Vagina (tissue), 2 donors: ENCODE measurements at places on chromosomes 6 and 20.
A peak's percentile ranks its signal among the peaks of the same experiment; 100 is the strongest.

GRCh38 chr20:19889011-19889953 is 127.9 kb upstream of the NAA20 start:
- peak overlapping the region; percentile 18 for H3K4me3 ChIP-seq
- H3K27ac ChIP-seq, result peak overlapping the region; percentile 85
- DNase-seq, result no peak
- no peaks in the 10 kb centered on the region for H3K27me3 ChIP-seq

DNA sequence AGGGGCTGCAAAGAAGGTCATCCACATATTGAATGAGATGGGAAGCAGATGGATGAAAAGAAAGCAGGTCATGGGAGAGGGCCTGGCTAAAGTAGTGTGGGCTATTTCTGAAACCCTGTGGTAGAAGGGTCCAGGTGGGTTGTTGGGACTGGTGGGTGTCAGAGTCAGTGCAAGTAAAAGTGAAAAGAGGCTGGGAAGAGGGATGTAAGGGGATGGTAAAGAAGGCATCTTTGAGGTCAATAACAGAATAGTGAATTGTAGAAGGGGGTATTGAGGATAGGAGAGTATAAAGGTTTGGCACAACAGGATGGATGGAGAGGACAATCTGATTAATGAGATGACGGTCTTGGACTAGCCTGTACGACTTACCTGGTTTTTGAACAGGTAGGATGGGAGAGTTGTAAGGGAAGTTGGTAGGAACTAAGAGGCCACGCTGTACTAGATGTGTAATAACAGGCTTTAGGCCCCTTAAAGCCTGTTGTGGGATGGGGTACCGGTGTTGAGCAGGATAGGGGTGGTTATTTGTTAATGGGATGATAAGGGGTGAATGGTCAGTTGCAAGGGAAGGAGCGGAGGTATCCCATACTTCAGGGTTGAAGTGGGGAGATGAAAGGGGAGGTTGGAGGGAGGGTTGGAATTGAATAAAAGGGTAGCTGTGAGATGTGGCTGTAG is 748.9 kb upstream of the ADGRB3 start:
- no peaks in the 10 kb centered on the region for H3K27me3 ChIP-seq
- H3K27ac ChIP-seq, result no peak overlapping the region
- H3K4me1 ChIP-seq, result no peaks in the 10 kb centered on the region
- DNase-seq, result no peak
- no peak overlapping the region for H3K4me3 ChIP-seq

- no peaks in the 10 kb centered on the region for H3K27me3 ChIP-seq
- H3K4me1 ChIP-seq, result no peaks in the 10 kb centered on the region
- peaks cover 28% of the 10 kb centered on the region for H3K36me3 ChIP-seq
- no peak overlapping the region for H3K4me3 ChIP-seq
- no peak for DNase-seq
Measured at GRCh38 chr6:36235309-36235708, 34.6 kb upstream of the PNPLA1 start.

DNA sequence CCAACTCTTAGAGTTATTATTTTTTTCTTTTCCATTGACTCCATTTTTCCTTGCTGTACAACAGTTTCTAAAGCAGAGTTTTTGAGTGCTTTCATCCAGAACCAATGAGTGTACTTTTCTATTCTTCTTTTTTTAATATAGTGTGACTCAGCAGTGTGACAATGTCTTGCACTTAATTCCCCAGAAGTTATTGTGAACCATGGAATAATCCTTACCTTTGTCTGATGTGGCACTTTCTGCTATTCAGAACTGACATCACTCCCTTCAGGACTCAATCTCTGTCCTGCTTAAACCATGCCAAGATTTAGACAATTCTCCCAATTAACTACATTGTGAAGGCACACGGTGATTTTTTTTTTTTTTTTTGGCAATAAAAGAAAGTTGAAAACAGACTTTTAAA is 41.5 kb downstream of the GRIK2 start:
- H3K27me3 ChIP-seq, result no peaks in the 10 kb centered on the region
- no peak overlapping the region for H3K4me3 ChIP-seq
- no peak for DNase-seq
- no peaks in the 10 kb centered on the region for H3K36me3 ChIP-seq
- H3K27ac ChIP-seq, result no peak overlapping the region
- no peaks in the 10 kb centered on the region for H3K4me1 ChIP-seq

DNA sequence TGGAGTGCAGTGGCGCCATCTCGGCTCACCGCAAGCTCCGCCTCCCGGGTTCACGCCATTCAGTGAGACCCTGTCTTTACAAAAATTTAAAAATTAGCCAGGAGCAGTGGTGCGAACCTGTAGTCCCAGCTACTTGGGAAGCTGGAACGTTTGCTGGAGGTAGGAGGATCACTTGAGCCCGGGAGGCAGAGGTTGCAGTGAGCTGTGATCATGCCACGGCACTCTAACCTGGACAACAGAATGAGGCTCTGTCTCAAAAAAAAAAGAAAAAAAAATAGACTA is 5.7 kb upstream of the PARD6B start:
- H3K27ac ChIP-seq, result peak overlapping the region; percentile 77
- no peaks in the 10 kb centered on the region for H3K27me3 ChIP-seq
- DNase-seq, result no peak
- H3K36me3 ChIP-seq, result no peaks in the 10 kb centered on the region
- H3K4me1 ChIP-seq, result peaks cover 42% of the 10 kb centered on the region

DNA sequence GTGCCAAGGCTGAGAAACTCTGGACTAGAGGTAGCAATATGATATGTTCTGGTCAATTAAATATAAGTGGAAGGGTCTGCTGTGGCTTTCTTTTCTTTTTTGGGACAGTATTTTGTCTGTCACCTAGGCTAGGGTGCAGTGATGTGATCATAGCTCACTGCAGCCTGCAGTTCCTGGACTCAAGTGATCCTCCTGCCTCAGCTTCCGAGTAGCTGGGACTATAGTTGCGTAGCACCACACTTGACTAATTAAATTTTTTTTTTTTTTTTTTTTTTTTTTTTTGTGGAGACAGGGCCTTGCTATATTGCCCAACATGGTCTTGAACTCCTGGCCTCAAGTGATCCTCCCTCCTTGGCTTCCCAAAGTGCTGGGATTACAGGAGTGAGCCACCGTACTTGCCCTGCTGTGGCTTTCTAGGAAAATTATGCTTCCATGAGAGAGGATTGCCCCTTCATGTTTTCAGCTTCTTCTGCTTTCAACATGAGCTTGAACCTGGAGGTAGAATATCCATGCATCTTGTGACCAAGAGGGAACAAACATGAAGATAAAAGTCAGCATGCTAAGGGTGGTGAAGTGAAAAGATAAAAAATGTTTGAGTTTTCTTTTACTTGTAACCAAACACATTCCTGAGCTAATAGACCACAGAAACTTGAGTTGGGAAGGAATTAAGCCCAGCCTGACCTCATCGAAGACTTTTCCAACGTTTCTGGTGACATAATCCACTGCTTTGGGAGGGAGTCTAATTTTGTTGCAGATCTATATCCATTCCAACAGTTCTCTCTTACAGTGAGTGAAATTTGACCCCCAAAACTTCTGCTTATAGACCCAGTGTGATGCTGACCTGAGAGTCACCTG is 75.1 kb downstream of the CARMIL1 start:
- no peak overlapping the region for H3K27ac ChIP-seq
- H3K4me3 ChIP-seq, result no peak overlapping the region
- peaks cover 33% of the 10 kb centered on the region for H3K4me1 ChIP-seq

DNA sequence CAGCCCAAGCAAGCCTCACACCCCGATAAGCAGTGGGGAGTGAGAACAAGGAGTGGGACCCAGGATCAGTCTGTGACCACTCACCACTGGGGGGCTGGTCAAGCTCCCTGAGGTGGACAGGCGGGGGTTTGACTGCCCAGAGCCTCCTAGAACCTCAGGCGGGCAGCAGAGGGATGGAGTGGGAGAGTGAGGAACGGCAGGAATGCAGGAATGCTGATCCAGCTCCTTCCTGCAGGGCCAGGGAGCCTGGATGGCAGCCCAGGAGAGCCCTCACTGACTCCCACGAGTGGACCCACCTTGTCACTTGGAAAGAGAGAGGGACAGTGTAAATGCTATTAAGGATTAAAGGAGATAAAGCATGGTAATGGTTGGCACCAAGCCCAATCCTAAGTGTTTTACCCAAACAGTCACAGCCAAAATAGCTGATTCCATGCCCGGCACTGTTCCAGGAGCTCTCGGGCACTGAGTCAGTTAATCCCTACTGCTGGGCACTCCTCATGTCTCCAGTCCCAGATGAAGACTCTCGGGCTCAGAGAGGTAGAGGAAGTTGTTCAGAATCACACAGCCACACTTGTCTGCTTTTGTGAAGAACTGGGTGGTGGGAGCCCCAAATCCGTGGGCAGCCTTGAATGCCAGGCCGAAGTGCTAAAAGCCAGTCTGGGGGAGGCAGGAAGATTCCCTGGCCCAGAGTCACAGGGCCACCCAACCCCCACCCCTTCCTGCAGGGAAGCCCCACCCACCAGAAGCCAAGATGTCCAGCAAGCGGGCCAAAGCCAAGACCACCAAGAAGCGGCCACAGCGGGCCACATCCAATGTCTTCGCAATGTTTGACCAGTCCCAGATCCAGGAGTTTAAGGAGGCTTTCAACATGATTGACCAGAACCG is 3.1 kb downstream of the MYL9 start:
- H3K27ac ChIP-seq, result peak overlapping the region; percentile 94
- no peaks in the 10 kb centered on the region for H3K27me3 ChIP-seq
- DNase-seq, result no peak
- peaks cover 34% of the 10 kb centered on the region for H3K4me1 ChIP-seq
- peaks cover 12% of the 10 kb centered on the region for H3K36me3 ChIP-seq
- peak overlapping the region; percentile 77 for H3K4me3 ChIP-seq

DNA sequence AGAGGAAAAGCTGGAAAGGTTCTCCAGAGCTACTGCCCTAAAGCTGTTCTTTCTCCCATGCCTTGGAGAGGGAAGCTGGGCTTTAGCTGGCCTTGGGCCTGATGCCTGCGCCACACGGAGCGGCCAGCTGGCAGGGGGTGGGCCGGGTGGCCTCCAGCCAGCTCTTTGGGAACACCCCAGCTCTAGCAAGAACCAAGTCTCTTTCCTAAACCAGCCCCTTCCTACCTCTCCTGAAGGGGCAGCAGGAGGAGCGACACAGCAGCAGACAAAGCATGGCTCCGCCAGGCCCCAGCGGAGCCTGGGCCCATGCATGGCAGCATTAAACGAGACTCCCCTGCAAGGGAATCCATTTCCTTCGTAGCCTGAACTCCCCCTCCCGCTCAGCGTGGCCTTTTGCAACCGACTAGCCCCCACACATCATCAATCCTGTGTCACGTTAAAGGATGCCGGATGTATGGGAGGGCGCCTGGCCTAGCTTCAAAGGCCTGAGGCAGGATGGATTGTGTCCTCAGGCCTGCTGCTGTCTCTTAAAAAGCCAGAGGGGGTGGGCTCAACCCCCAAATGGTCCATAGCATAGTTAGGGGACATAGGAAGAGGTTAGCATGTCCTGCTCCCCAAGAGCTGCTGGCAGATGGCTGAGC is 14.0 kb downstream of the MRPS18A start:
- no peak overlapping the region for H3K27ac ChIP-seq
- H3K27me3 ChIP-seq, result no peaks in the 10 kb centered on the region
- no peak for DNase-seq
- no peak overlapping the region for H3K4me3 ChIP-seq
- peaks cover 57% of the 10 kb centered on the region for H3K36me3 ChIP-seq

DNA sequence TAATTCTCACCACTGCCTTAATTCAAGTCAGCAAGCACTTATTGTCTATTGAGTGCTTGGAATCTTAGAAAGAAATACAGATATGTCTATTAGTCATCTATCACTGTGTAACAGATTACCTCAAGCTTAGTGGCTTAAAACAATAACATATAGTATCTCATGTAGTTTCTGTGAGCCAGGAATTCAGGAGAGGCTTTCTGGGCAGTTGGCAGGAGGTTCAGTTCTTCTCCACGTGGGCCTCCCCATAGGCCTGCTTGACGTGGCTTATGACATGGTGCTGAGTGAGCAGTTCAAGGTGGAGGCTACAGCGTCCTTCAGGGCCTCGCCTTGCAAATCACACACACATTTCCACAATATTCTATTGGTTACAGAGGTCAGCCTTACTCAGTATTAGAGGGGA is 69.7 kb downstream of the DTD1 start:
- no peaks in the 10 kb centered on the region for H3K36me3 ChIP-seq
- peaks cover 6% of the 10 kb centered on the region for H3K4me1 ChIP-seq
- H3K27ac ChIP-seq, result no peak overlapping the region

- H3K27ac ChIP-seq, result no peak overlapping the region
- H3K4me1 ChIP-seq, result peaks cover 15% of the 10 kb centered on the region
- no peaks in the 10 kb centered on the region for H3K36me3 ChIP-seq
- no peaks in the 10 kb centered on the region for H3K27me3 ChIP-seq
- no peak for DNase-seq
- H3K4me3 ChIP-seq, result no peak overlapping the region
Measured at GRCh38 chr6:14703586-14703985, 542.3 kb upstream of the JARID2 start.

DNA sequence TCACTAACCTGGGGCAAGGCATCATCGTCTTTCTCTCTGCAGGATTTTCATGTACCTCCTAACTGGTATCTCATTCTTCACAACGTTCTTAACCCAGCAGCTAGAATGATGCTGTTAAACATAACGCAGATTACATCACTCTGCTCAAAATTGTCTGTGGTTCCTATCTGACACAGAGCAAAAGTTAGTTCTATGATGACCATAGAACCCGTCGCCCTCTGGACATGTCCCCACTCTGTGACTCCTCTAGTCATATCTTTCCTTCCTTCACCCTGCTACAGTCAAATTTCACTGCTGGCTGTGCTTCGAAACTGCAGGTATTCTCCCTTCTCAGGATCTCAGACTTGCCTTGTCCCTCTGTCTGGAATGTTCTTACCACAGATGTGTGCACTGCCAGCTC is 87.4 kb upstream of the TPD52L1 start:
- no peaks in the 10 kb centered on the region for H3K36me3 ChIP-seq
- DNase-seq, result no peak
- no peak overlapping the region for H3K27ac ChIP-seq
- H3K4me1 ChIP-seq, result no peaks in the 10 kb centered on the region

GRCh38 chr20:37523911-37524700 is 3.1 kb downstream of the NNAT start:
- H3K27me3 ChIP-seq, result no peaks in the 10 kb centered on the region
- peaks cover under 1% of the 10 kb centered on the region for H3K36me3 ChIP-seq
- no peak overlapping the region for H3K4me3 ChIP-seq
- H3K4me1 ChIP-seq, result peaks cover 82% of the 10 kb centered on the region
- no peak for DNase-seq

- H3K4me3 ChIP-seq, result no peak overlapping the region
- no peak overlapping the region for H3K27ac ChIP-seq
- H3K4me1 ChIP-seq, result peaks cover 16% of the 10 kb centered on the region
Measured at GRCh38 chr6:154301839-154302752, 54.5 kb downstream of the IPCEF1 start.

DNA sequence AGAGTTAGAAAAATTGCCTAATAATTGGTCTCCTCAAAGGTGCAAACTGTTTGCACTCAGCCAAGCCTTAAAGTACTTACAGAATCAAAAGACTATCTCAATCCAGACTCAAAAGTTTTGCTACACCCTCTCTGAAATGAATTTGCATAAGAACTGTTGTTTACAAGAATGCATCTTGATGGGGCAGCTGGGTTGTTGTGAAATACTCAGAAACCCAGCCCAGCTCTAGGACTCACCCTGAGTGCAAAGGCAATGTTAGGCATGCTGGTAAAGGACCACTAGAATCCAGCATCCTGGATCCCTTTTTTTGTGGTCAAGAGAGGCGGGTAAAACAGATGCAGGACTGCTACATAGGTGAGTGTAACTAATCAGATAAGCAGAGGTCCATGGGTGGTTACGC is 700.2 kb downstream of the EYS start:
- H3K27me3 ChIP-seq, result no peaks in the 10 kb centered on the region
- no peak overlapping the region for H3K4me3 ChIP-seq
- no peaks in the 10 kb centered on the region for H3K4me1 ChIP-seq
- no peaks in the 10 kb centered on the region for H3K36me3 ChIP-seq
